Stimulated activated naive CD4-positive, alpha-beta T cell treated with Interleukin-2 at 50 U/mL for 16 hours (primary cell): ENCODE measurements at places on chromosomes 16 and 17.

GRCh38 chr16:61371388-61371787 lies 664.9 kb downstream of the CDH8 start:
- no peak for DNase-seq

DNA sequence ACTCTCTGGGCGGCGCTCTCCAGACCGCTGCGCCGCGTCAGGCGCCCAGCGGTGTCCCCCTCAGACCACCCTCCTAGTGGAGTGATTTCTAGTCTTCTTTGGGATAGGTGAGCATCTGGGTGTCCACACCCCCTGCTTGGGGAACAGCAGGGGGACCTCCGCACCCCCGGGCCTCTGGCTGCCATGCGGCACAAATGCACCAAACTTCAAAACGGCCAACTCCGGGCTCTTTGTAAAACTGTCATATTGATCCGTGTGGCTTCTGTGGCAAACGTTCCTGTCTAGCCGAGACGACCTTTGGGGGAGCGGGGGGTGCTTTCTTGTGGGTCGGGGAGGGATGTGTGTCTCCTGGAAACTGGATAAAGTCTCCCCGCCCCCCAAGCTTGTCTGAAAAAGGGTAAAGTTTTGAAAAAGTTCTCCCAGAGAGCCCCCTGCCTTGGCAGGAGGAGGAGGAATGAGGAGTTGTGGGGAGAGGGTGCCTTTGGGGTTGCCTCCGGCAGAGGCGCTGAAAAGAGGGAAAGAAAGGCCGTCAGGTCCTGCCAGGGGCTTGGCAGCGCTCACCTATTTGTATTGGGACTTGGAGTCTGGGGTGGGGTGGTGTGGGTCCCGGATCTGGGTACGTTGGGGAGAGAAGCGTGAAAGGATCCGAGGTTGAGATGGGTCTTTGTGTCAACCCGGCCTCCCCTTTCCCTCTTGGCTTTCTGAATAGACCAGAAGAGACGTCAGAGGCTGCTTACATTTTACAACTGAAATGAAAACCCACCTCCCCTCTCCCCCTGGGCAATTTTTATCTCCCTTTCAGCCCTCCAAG lies 2.2 kb upstream of the CHD3 start:
- peak; percentile 44 for DNase-seq

DNA sequence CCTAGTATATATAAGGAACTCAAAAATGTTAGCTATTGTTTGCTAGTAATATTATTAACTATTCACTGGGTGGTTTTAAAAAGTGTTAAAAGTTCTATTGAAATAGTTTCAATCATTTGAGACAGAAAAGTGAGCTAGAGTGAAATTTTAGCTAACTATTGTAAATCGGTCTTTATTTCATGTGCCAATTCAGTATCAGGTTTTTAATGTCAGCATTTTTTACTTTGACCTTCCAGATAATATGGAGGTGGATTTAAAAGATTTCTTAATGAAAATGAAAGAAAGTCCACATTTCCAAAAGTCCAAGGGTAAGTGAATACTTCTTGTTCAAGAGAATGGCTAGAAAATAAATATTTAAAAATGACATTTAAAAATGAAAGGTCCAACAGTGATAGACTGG lies 90.9 kb downstream of the EFCAB13 start:
- no peak for DNase-seq

GRCh38 chr16:8931859-8932258 lies 31.8 kb downstream of the USP7 start:
- DNase-seq, result peak; percentile 42

GRCh38 chr17:9729735-9730420 lies 61.5 kb downstream of the DHRS7C start:
- DNase-seq, result no peak

GRCh38 chr17:80682372-80682771 lies 137.7 kb downstream of the RPTOR start:
- no peak for DNase-seq

DNA sequence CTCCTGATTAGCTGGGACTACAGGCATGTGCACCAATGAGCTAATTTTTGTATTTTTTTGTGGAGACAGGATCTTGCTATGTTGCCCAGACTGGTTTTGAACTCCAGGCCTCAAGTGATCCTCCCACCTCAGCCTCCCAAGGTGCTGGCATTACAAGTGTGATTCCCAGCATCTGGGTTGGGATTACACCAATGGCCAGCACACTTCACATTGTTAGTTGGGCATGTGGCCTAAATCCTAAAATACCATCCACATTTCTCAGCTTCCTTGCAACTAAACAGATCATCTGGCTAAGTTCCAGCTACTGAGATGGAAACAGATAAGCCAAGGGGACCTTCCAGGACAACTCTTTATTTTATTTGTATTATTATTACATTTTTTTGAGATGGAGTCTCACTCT lies 9.9 kb downstream of the RABEP2 start:
- DNase-seq, result no peak

- DNase-seq, result no peak
These were observed 32.7 kb downstream of the CDK5RAP3 start for GRCh38 chr17:48003417-48004151.

DNA sequence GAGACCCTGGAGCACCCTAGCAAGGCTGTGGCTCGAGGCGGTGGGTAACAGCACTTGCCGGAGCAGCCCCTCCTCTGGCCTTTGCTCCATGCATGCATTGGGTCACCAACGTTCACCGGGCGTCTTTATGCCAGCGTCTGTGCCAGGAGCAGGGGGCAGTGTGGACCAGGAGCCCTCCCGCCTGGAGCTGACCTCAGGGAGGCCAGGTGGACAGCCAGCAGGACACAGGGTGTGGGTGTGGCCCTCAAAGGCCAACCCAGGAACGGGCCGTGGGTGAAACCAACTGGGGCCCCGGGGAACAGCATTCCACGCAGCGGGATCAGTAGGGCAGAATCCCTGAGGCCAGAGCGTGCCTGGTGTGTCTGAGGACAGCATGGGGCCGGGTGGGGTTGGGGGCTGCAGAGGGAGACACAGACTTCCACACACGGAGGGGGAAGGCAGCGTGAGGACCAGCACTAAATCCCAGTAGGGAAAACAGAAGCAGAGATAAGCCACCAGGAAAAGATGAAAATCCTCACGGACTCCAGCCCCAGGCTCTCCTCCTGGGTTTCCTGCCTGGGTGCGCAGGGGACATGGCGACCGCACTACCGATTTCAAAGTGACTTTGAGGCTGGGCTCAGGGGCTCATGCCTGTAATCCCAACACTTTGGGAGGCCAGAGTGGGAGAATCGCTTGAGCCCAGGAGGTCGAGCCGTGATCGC lies 2.9 kb upstream of the CD7 start:
- no peak for DNase-seq

DNA sequence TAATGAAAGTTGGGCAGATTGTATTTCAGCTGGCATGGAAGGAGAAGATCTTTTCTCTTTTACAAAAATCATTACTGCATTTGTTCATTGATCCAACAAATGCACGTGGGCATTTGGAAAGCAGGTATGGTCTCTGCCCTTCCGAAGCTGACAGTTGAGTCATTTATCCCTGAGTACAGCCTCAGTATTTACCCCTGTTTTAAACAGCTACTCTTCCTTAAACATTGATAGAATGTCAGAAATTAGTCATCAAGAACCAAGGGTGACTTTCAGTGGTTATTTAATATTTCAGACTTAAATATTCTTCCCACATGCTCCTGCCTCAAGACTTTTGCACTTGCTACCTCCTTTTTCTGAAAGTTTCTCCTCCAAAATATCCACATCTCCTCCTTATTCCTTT lies 226.7 kb upstream of the HSBP1 start:
- no peak for DNase-seq

- DNase-seq, result no peak
These were observed 3.9 kb downstream of the TIMM22 start for GRCh38 chr17:1000597-1001461.

- DNase-seq, result no peak
These were observed 121.3 kb upstream of the GSE1 start for GRCh38 chr16:85491798-85492294.

GRCh38 chr16:79098907-79099306 lies 501.6 kb downstream of the MAF start:
- no peak for DNase-seq

- no peak for DNase-seq
These were observed 8.6 kb downstream of the MED9 start for GRCh38 chr17:17485420-17485819.

DNA sequence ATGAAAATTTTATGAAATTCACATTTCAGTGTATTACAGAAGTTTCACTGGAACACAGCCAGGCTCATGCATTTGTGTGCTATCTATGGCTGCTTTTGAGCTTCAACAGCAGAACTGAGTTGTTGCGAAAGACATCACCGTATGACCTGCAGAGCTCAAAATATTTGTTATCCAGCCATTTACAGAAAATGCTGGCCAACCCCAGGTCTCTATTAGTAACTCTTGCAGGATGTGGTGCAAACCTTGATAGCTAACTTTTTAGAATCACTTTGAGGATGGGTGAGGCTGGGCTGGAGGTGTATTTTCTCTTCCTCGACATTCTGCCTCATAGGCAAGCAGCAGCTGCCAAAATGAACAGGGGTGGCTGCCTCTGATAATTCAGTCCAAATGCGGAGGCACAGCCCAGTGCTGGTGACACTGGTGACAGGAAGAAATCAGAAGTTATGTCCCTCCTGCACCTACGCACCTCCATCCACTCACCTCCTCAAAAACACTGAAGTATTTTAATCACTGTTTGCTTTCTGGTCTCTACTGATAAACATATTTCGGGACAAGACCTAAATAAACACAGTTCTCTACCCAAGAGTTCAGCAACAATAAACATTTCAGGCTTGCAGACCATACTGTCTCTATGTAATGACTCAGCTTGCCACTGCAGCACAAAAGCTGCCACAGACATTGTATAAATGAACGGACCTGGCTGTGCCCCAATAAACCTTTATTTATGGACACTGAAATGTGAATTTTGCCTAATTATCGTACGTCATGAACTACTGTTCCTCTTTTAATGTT lies 28.5 kb downstream of the ARHGAP17 start:
- DNase-seq, result no peak

GRCh38 chr17:66738301-66738700 lies 96.6 kb upstream of the CACNG5 start:
- DNase-seq, result no peak

- DNase-seq, result no peak
These were observed 127.5 kb downstream of the SOCS1 start for GRCh38 chr16:11128211-11129141.

DNA sequence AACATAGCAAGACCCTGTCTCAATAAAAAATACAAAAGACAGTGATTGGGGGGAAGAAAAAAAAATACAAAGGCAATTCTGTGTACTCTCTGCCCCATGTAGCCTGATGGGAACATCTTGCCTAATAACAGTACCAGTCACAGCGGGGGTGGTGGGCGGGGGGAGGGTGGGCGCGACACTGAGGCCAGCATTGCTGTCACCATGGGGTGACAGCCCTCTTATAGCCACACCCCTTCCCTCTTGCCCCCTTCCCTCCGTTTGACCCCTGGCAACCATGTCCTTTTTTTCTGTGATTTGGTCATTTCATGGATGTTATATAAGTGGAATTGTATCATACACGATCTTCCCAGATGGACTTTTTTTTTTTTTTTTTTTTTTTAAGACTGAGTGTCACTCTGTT lies 80.9 kb downstream of the DNAH17 start:
- no peak for DNase-seq

GRCh38 chr17:18965530-18966236 lies 13.7 kb downstream of the SLC5A10 start:
- no peak for DNase-seq

DNA sequence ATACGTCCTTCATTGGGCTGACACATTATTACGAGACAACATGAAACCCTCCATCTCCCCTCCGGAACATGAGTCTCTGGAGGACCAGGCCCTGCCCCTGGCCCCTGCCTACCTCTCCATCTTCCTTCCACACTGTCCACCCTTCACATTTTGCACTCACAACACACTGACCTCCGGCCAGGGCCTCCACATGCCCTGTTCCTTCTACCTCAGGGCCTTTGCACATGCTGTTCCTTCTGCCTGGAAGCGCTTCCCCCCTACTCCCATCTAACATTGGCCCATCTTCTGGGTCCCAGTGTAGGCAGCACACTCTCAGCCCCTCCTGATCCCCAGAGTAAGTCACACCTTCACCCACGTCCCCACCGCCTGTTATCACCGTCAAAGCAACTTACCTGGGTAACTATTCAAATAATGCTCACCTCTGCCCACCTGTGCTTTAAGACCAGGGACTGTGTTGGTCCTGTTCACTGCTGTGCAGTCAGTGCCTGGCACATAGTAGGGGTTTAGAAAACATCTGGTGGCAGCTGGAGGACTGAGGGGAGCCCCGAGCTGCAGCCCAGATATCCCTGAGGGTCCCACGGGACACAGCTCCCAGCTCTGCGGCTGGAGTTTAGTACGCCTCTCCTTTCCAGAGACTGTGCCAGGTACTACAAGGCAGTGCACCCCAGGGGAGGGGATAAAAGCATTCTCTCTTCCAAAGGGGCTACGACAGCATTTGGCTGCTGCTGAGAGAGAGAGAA lies 27.2 kb downstream of the RPH3AL start:
- no peak for DNase-seq

GRCh38 chr16:75475420-75475847 lies 10.9 kb upstream of the TMEM170A start:
- no peak for DNase-seq

DNA sequence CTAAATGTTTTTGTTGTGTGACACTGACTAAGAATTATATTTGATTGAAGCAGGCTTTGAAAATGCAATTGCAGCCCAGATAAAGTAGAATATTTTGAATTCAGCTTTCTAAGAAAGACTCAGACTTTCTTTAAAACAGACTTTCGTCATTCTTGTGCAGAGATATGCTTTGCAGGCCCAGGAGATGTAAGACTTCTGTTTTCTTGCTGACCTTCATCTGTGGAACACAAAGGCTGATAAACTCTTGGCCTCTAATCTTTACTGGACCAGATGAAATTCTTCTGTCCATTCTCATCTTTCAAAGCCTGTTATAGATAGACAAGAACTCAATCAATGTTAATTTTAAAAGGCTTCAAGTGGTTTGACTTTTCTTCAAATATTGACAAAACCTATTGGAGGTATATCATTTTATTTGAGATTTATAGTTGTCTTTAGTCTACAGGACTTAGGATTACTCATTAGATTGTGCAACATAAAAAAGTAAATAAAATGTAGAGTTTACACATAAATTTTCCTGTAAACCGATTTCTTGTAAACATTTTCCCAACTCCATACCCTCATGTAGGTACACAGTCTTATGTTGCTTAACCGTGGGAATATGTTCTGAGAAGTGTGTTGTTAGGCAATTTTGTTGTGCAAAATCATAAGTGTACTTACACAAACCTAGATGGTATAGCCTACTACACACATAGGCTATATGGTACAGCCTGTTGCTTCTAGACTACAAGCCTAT lies 94.2 kb downstream of the MAP2K4 start:
- DNase-seq, result no peak

GRCh38 chr17:78125976-78126894 lies 2.3 kb downstream of the TMC6 start:
- DNase-seq, result no peak

- DNase-seq, result no peak
These were observed 19.3 kb downstream of the SHISA9 start for GRCh38 chr16:12920739-12921138.

GRCh38 chr16:19595043-19595767 lies 39.7 kb downstream of the VPS35L start:
- no peak for DNase-seq

GRCh38 chr16:62225675-62226074 lies 189.4 kb upstream of the CDH8 start:
- no peak for DNase-seq
